ENCODE measurements at places on chromosomes 12 and 14.

DNA sequence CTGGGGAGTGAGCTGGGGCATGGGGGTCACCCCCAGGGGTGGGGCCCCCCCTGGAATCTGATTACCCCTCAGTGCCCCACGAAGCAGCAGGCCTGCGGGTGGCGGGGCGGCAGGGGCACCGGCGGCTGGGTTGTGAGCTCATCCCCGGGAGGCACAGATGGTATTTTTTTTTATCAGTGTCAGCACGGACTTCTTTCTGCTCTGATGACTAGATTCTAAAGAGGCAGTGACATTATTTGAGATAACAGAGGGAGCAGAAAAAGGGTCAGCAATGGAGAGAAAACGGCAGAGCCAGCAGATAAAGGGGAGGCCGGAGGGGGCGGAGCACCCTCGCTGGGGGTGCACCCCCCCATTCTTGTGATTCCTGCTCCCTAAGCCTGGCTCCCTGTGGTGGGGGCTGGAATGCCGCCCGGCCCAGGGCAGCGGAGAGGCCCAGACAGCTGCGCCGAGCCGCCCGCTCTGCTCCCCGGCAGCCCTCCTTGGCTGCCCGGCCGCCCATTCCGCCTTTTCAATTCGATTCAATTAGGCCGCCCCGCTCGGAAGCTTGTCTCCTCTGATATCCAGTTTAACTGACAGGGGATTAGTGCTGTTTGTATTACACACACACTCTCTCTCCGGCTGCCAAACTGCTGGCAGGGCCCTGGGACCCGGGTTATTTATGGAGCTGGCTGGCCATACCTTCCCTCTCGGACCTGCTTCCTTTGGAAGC is 32.9 kb downstream of the MVK start:
- DNase-seq: no peak

DNA sequence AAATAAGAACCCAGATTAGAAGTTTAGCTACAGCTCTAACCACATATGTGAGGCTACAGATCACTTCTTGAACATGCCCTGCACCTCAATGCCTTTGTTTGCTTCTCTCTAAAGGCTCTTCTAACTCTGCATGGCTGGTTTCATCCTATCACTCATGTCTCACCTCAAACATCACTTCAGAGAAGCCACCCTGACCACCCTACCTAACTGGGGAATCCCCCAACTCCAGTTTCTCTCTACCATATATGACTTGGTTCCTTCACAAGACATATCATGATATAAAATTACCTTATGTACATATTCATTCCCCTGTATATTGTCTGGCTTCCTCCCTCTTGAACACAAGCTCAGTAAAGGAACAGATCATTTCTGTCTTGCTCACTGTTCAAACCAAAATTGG is 250.2 kb upstream of the GRIP1 start:
- DNase-seq: no peak

GRCh38 chr12:124681779-124682391 is 114.5 kb upstream of the NCOR2 start:
- no peak for DNase-seq

DNA sequence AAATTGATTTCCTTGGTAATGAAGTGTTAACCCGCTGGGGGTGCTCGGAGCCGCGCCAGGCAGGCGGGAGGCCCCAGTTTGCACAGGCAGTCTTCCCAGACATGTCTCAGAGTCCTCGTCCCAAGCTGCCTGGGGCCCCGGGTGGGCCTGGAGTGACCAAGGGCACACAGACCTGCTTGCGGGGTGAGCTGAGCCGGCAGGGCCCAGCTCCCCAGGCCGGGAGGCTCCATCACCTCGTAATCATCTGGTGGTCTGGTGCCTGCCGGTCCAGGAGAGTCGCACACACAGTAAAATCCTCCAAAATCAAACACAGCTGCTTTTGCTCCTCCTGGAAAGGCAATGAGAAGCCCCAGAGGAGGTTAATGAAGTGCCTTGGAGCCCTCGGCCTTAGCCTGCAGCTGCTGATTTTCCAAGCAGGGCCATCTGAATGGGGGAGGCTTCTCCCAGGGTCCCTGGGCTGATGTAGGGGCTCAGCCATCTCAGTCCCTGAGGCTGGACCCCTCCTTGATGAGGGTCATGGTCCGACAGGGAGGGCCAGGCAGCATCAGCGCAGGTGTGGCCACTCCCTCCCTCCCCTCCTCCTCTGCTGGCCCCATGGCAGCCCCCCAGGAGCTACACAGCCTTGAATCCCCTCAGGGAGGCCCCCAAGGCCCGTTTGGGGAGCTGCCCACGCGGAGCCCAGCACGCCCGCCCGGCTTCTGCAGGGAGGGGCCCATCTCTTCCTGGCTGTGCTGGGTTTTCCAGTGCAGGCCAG is 39.4 kb upstream of the FBRSL1 start:
- DNase-seq: no peak

GRCh38 chr12:49348781-49349180 is 2.1 kb downstream of the DNAJC22 start:
- no peak for DNase-seq
